Glutamatergic neuron (in vitro differentiated cells): ENCODE measurements at places on chromosomes 1 and 21. TPM values are rescaled to one million over a fixed set of nuclear protein-coding genes. Genes with fewer than 3 reads are reported as not detected.

- H3K4me1 ChIP-seq = no peaks in the 10 kb centered on the region
- no peak overlapping the region for H3K4me3 ChIP-seq
- H3K36me3 ChIP-seq = no peaks in the 10 kb centered on the region
- no peak overlapping the region for H3K27ac ChIP-seq
- H3K27me3 ChIP-seq = no peaks in the 10 kb centered on the region
- no peak for DNase-seq
Observed at GRCh38 chr1:185721553-185721952, 12.6 kb upstream of the HMCN1 start.

- H3K4me3 ChIP-seq = no peak overlapping the region
- H3K4me1 ChIP-seq = no peaks in the 10 kb centered on the region
- no peak overlapping the region for H3K27ac ChIP-seq
Observed at GRCh38 chr1:62444701-62445100, 7.9 kb downstream of the USP1 start.

DNA sequence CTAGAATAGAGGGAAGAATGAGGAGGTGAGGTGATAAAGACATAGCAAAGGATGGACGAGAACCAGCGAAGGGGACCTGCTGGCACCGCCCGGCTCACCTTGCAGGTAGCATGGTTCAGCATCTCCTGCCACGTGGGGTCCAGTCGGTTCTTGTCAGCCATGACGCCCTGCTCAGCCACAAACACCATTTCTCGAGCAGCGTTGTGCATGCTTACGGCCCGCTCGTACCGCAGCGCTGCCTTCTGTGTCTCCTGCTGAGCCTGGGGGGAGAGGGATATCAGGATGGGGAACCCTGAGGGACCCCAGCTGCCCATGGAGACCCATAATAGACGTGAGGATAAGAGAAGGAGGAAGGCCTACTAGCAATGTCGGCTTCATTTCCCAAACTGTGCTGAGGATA, 11.4 kb downstream of the SH3BP5L start:
- no peaks in the 10 kb centered on the region for H3K4me1 ChIP-seq
- no peak overlapping the region for H3K4me3 ChIP-seq
- no peak overlapping the region for H3K27ac ChIP-seq
- H3K36me3 ChIP-seq = peaks cover 6% of the 10 kb centered on the region
- DNase-seq = no peak

GRCh38 chr1:201318504-201319340, 35.4 kb downstream of the PKP1 start:
- H3K27ac ChIP-seq = no peak overlapping the region
- no peak overlapping the region for H3K4me3 ChIP-seq
- peaks cover 8% of the 10 kb centered on the region for H3K36me3 ChIP-seq
- peaks cover 3% of the 10 kb centered on the region for H3K27me3 ChIP-seq
- no peak for DNase-seq

DNA sequence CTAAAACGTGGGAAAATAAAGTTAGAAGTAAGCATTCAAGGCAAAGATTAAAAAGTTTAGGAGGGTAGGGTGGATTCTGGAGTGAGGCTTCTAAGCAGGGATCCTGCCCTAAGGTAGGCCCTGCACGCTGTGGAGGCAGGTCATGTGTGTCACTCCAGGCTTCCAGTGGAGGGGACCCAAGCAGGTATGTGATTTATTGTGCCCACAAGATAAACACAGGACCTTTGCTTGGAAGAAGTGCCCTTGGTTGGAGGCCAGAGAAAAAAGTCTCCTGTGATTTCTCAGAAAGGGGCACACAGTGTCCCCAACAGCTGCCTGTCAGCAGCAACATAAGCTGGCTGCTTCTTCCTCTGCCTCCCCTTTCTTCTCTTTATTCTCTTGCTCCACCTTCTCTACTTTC, 110.8 kb downstream of the FOXD2 start:
- no peak overlapping the region for H3K4me3 ChIP-seq
- H3K27ac ChIP-seq = no peak overlapping the region
- peaks cover 12% of the 10 kb centered on the region for H3K4me1 ChIP-seq
- no peak for DNase-seq
- peaks cover 9% of the 10 kb centered on the region for H3K27me3 ChIP-seq

- no peak for DNase-seq
- H3K27me3 ChIP-seq = peaks cover 2% of the 10 kb centered on the region
- no peak overlapping the region for H3K4me3 ChIP-seq
- no peak overlapping the region for H3K27ac ChIP-seq
- H3K36me3 ChIP-seq = no peaks in the 10 kb centered on the region
- no peaks in the 10 kb centered on the region for H3K4me1 ChIP-seq
Observed at GRCh38 chr1:171800342-171800741, 18.9 kb downstream of the METTL13 start.

- no peaks in the 10 kb centered on the region for H3K36me3 ChIP-seq
- no peak for DNase-seq
- no peaks in the 10 kb centered on the region for H3K4me1 ChIP-seq
- peaks cover 7% of the 10 kb centered on the region for H3K27me3 ChIP-seq
Observed at GRCh38 chr1:26340047-26340481, 13.9 kb downstream of the CRYBG2 start.

DNA sequence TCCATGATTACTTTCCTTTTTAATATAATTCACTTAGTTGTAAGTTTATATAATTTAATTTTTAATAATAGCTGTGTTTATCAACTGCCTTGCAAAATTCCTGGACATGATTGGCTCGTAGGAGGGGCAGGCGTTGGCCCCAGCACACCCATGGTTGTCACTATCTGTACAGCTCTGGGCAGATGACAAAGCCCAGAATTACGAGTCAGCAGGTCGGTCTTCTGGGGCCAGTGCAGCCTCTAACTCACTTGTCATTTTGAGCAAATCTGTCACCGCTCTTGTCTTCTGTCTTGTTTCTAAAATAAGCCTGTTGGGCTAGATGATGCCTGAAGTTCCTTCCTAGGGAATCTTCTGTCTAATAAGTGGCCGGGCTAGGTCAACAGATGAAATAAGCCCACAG, 21.4 kb upstream of the LRRC38 start:
- no peak overlapping the region for H3K27ac ChIP-seq
- no peak for DNase-seq
- no peaks in the 10 kb centered on the region for H3K36me3 ChIP-seq
- no peak overlapping the region for H3K4me3 ChIP-seq

GRCh38 chr1:30704271-30704670, 19.1 kb downstream of the MATN1 start:
- no peak for DNase-seq
- H3K36me3 ChIP-seq = no peaks in the 10 kb centered on the region

- H3K4me1 ChIP-seq = peaks cover 20% of the 10 kb centered on the region
- H3K4me3 ChIP-seq = no peak overlapping the region
- no peaks in the 10 kb centered on the region for H3K36me3 ChIP-seq
- H3K27me3 ChIP-seq = peaks cover 5% of the 10 kb centered on the region
- peak; percentile 35 for DNase-seq
- peak overlapping the region; percentile 75 for H3K27ac ChIP-seq
Observed at GRCh38 chr1:115771847-115772457, 3.4 kb upstream of the CASQ2 start.

DNA sequence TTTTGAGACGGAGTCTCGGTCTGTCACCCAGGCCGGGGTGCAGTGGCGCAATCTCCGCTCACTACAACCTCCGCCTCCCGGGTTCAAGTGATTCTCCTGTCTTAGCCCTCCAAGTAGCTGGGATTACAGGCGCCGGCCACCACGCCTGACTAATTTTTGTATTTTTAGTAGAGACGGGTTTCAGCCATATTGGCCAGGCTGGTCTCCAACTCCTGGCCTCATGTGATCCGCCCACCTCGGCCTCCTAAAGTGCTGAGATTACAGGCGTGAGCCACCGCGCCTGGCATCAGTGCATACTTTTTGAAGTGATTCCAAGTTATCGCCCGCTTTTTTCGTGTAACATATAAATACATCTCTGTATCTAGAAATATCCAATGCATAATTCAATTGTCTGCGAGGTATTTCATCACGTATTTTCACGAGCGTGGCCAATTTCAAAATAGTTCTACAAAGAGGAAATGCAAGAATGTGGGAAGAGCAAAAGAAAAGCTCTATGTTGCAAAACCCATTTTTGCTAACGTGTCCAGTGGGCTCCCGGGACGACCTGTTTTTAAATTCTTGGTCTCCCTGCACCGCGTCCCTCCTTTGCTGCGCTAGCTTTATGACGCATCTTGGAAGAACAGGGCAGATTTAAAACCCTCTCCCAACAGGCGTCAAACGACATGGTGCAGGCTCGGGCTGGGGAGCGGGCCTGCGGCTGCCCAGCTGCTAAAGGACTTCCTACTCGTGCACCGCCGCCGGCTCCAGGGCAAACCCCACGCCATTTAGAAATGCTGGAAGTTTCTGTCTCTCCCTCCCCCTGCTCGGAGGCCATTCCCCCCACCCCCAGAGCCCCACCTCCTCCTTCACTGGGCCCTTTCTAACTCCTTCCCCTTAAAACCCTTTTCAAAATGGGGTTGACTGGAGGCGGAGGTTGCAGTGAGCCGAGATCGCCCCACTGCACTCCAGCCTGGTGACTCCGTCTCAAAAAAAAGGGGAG, 923 bp upstream of the IFNGR2 start:
- H3K27ac ChIP-seq = no peak overlapping the region
- peaks cover 2% of the 10 kb centered on the region for H3K4me1 ChIP-seq

- H3K4me3 ChIP-seq = no peak overlapping the region
- DNase-seq = no peak
- H3K4me1 ChIP-seq = no peaks in the 10 kb centered on the region
- no peak overlapping the region for H3K27ac ChIP-seq
- H3K36me3 ChIP-seq = no peaks in the 10 kb centered on the region
Observed at GRCh38 chr1:67110352-67110751, 24.4 kb downstream of the C1orf141 start.

- H3K27me3 ChIP-seq = peaks cover 3% of the 10 kb centered on the region
- no peak overlapping the region for H3K27ac ChIP-seq
- H3K36me3 ChIP-seq = no peaks in the 10 kb centered on the region
- no peak overlapping the region for H3K4me3 ChIP-seq
- peaks cover 6% of the 10 kb centered on the region for H3K4me1 ChIP-seq
Observed at GRCh38 chr1:157580179-157580827, 17.6 kb downstream of the FCRL4 start.

DNA sequence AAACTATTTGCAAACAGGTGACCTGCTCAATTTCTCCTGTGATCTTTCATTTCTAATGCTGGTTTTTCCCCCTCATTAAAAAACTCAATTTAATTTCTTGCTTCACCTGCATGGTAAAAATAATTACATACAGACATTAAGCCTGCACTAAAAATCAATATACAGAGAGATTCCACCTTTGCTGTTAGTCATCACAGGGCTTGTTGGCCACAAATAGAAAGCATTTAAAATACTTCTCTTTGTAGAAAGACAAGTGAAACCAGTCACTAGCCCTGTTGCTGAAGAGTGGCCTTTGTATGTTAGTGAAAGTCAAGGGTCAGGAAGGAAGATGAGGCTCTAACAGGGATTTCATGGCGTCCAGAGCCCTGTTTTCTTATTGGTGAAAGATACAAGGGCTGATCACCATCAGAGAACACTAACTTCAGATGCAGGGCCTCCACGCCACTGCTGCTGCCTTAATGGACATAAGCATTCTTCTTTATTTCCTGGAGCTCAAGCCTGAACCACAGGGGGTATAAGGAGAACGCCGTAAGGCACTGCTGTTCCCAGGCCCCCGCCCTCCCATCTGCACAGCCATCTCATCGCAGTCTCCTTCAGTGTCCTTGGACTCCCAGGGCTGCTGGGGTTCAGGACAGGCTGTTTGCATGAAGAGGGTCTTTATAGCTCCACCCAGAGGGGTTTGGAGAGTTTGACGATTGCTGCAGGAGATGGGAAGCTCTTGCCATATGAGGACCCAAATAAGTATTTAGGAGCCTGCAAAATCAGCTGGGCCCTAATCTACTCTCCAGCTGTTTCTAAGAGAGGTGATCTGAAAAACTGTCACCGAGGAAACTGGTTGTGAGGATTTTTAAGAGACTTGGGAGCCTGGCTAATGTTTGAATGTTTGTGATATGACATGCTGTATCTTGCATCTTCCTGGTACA, 117.3 kb upstream of the IRF2BP2 start:
- H3K36me3 ChIP-seq = peaks cover 8% of the 10 kb centered on the region
- H3K4me3 ChIP-seq = no peak overlapping the region
- H3K4me1 ChIP-seq = peaks cover 48% of the 10 kb centered on the region
- peak; percentile 46 for DNase-seq
- H3K27ac ChIP-seq = peak overlapping the region; percentile 99

DNA sequence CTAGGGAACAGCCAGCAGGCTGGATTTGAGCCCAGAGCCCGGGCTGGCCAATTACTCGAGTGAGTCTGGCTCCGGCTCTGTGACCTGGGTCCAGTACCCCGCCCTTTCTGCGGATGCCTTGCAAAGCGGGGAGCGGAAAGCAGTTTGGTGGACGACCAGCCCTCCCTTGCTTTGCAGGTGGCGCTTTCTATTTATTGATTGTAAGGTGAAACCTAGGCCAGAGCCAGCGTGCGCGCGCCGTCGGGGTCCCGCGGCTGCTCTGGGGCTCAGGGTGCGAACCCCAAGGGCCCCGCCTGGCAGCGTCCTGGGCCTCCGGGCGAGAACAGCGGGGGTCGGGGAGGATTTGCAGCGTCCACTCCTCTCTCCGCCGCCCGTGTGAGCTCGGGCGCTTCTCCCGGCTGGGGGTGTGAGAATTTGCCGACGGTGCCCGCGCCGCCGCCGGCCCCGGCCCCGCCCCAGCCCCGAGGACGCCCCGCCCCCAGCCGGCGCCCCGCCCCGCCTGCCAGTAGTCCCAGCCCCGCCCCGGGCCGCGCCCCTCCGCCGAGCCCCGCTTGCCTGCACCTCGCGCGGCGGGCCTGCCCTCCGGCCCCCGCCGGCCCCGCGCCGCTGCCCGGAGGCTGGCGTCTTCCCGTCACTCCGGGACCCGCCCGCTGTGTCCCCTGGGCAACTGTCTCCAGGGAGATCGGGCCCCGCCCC, 37.6 kb downstream of the PIK3CD start:
- no peak overlapping the region for H3K27ac ChIP-seq
- peak overlapping the region; percentile 91 for H3K4me3 ChIP-seq
- peaks cover 10% of the 10 kb centered on the region for H3K4me1 ChIP-seq
- H3K36me3 ChIP-seq = no peaks in the 10 kb centered on the region
- H3K27me3 ChIP-seq = peaks cover 11% of the 10 kb centered on the region

- H3K4me3 ChIP-seq = no peak overlapping the region
- H3K36me3 ChIP-seq = no peaks in the 10 kb centered on the region
- peaks cover 6% of the 10 kb centered on the region for H3K27me3 ChIP-seq
- H3K27ac ChIP-seq = no peak overlapping the region
- peaks cover 9% of the 10 kb centered on the region for H3K4me1 ChIP-seq
Observed at GRCh38 chr1:58718435-58718834, 18.6 kb upstream of the MYSM1 start.

DNA sequence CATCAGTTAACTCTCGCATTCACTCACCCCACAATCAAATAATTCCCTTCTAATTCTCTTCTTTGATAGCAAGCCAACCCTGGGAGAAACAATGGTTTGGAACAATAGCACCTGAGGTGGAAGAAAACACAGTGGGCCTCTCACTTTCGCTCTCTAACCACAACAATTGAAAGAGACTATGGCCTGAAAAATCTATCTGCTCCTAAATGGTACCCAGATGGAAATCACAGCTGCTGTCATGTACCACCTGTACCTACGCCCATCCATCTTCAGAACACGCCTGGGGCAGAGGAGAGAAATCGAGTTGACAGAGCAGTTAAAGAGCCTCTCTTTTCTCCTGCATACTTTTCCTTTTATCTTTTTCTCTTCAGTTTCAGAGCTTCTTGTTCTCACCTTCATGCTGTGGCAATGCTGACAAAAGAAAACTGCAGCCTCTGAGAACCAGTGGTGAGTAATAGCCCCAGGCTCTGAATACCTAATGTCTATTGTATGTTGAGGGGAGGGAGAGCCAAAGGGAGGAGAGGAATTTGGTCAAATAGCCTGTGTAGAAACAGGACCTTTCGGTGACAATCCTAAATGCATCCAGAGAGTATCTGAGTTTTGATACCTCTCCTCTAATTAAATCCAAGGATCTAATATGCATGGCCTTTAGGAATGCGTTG, 57.7 kb downstream of the ZC3H11B start:
- peaks cover 9% of the 10 kb centered on the region for H3K4me1 ChIP-seq
- H3K4me3 ChIP-seq = no peak overlapping the region
- H3K27ac ChIP-seq = no peak overlapping the region
- peaks cover 4% of the 10 kb centered on the region for H3K27me3 ChIP-seq

The ATP1A2 gene
- not detected for total RNA-seq

The ESPN gene
- 25.7 TPM for total RNA-seq

The AIRE gene
- total RNA-seq = not detected

The DDX59 gene
- total RNA-seq = 10.6 TPM

The SIM2 gene
- total RNA-seq = 4.8 TPM

The LMOD1 gene
- 0.20 TPM for total RNA-seq
